NCI-H187 (cell line): ENCODE measurements at places on chromosomes 4 and X.

DNA sequence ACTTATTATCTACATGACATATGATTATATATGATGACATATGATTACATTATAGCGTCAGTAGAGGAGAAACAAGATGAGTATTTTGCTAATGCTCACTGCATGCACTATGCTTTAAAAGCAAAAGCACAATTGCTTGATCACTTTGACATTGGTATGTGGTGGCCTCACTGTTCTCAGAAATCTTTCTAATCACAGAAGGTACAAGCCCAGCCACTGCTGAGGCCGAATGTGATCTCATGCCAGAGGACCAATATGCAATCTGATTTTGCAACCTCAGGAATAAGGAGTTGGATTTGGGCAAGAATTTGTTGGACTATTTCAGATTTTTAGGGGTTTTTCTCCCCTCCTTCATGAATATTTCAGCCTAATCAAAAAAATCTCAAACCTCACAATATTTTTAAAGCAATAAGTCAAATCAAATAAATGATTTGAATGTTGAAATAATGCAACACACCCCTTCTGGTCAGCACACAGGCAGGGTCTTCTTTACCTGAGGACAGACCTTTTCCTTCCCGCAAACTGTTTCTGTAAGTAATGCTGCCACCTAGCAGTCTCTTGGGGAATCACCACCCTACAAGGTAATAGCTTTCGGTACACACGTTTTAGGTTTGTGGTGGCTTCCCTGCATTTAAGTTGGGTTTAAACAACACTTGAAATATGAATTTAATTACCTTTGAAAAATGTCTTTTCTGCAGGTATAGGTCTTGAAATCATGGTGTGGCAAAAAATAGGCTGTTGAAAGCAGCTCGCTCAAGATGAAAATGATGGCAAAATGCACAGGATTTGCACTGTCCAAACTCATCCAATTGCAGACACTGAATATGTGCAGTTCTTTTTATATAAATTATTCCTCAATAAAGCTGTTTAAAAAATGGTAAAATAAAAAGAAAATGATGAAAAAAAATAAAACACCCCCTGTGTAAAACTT lies 4.8 kb upstream of the CXCL13 start:
- peak; percentile 25 for DNase-seq

- DNase-seq: no peak
Measured at GRCh38 chr4:96486563-96486962, 646.7 kb downstream of the PDHA2 start.

GRCh38 chrX:18973527-18974192 lies 10.3 kb downstream of the PHKA2 start:
- DNase-seq: no peak

DNA sequence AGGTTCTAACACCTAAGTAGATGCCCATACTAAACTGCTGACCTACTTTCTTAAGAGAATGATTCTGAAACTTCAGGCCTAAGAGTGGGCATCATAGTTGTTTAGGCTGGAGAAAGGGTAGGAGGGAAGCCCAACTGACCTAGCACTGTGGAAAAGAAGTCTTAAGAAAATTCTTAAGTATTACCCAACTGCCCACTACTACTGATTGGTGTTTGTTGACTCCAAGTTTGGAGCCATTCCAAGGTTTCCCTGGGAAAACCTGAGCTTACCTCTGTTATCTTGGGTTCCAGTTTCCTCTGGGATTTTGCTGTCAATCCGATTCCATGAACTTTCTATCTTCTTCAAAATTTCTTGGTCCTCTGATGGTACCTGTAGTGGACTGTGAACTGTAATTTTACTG lies 23.9 kb downstream of the ANKRD17 start:
- no peak for DNase-seq

DNA sequence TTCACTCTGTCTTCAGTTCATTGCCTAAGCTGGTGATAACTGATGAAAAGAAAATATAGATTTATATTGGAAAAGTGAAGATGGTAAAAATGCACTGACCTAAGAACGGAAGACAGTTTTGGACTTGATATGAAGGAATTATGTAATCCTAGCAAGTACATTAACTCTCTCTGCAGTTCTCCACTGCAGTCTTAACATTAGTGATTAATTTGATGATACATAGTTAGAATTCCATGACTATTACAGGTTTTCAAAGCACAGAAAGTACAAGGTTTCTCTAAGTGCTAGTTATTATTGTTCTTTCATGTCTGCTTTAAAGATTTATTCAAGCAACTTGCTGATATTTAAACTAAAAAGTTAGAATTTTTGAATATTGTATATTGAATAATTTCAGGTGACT lies 1591.7 kb upstream of the ADGRL3 start:
- no peak for DNase-seq

- no peak for DNase-seq
Measured at GRCh38 chr4:147453561-147454141, 27.2 kb upstream of the EDNRA start.

GRCh38 chrX:78673246-78673645 lies 14.1 kb upstream of the RTL3 start:
- DNase-seq: no peak

DNA sequence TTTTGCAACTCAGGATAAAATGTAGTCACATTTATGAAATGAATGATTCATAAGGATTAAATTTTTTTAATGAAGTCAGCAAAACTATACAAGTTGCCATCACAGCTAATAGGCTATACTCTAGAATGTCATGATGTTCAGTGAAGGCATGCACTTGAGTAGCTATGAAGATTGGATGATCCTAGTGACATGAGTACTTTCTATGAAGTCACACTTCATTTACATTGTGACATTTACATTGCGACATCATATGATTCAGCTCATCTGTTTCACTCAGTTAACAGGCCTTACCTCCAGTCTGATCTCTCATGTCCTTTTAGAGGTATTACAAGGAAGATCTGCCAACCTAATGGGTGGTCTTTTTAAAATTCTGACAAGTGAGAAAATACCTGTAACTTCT lies 82.7 kb upstream of the FGF13 start:
- DNase-seq: no peak

DNA sequence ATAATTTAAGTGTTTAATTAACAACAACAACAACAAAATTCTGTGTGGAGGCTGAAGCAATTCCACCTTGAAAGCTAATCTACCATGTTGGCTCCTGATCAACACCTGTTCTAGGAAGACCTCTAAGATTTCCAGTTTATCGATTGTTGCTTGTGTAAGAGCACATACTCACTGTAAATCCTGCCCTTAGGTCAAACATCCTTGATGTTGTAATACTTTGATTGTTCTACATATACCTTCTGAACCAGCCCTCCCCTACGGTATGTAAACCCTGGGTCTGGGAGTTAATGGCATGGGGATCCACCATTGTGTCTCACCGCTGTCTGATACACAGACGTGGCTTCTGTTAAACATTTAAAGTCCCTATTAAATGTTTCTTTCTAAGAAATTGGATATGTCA lies 73.2 kb downstream of the RASL11B start:
- DNase-seq: no peak

DNA sequence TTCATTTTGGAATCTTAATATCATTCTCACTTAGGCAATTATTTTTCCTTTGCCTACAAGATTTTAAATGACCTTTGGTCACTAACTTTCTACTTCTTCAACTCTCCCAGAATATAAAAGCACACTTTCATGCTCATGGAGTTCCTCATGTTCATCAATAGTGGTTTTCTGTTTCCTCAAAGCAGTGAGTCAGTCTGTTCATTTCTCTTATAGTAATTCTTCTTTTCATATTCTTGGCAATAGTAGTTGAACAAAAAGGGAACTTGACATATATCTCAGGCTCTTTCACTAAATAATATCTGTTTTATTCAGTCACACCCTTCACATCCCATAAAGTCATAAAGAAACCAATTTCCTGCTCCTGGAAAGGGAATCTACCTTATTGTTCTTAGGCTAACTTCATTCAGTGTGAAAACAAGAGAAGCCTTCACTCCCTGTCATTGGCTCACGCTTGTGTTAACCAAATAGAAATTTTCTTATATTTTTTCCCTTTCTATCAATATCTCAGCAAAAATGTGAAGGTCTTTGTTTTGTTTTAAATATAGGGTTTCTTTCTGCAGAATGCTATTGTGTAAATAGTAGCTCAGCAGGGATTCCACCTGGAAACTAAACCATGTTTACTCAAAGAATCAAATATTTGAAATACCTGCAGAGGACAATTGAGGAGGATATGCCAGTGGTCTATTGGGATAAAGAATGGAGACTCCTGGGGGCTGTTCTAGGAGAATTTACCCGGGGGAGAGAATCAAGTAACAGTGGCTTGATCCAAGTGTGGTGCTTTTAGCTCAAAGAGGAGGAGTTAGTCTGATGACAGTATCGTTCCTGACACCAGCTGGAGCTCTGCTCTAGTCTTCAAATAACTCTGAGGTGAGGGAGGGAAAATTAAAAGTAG lies 13.4 kb upstream of the TNIP3 start:
- no peak for DNase-seq

DNA sequence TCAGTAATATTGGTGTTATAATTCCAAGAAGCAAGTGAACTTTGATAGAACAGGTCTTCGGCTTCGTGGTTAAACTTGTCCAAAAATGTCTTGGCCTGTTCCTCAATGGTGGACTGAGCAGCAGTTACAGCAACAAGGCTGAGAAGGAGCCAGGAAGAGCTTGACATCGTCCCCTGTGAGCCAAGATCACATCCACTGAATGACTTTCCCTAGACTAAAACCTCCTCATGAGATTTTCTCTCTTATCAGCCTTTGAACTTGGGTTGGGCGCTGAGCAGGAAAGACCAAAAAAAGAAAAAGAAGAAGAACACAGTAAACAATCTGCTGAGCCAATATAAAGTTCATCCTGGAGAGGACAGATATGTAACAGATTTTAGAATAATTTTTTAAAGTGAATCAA lies at the start of gene ACE2:
Gene ACE2, minus strand, starts transcription at position 216 of the 400 bp plus-strand sequence. Its CDS starts 49 bp downstream, at position 167.
- no peak for DNase-seq
